Stimulated activated CD4-positive, alpha-beta T cell treated with anti-CD3 and anti-CD28 coated beads, Interleukin-2, amount 100 ng/mL, for 24 hours (primary cell): ENCODE measurements at places on chromosomes 13 and 19.

- peak; percentile 89 for DNase-seq
Observed at GRCh38 chr19:48970923-48971395, 5.8 kb downstream of the FTL start.

GRCh38 chr13:63909726-63910375 is 2494.2 kb upstream of the PCDH20 start:
- DNase-seq, result no peak

GRCh38 chr13:79185580-79185979 is 220.5 kb downstream of the RBM26 start:
- DNase-seq, result no peak

GRCh38 chr13:45207319-45207718 is 6.5 kb upstream of the KCTD4 start:
- no peak for DNase-seq

DNA sequence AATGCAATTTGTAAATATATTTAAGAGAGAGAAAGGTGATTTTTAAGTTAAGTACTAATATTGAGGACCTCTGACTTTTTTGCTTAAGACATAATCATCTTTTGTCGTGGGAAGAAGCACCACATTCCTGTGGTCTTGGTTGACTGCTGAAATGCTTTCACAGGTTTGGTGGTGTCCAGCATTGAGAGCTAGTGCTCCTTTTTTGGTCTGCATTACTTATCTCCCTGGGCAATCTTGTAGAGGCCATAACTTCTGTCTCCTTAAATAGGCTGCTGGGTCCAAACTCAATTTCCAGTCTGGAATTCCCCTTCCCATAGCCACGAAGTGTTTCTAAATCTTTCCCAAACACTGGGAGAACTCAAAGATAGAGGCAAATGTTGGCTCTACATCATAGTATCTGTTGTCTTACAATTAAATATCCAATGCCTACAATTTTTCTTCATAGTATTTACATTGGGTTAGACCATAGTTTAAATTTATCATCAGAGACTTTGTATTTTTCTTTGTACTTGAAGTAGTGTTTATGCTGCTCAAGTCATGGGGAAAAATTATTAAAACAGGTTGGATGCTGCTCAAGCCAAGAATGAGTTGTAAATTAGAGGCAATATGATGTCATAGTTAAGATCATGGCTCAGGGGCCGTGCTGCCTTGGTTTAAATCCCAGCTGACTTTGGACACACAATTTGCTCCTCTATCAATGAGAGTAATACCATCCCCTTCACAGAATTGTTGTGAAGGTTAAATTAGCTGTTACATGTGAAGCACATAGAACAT is 105.6 kb downstream of the POSTN start:
- DNase-seq, result no peak

DNA sequence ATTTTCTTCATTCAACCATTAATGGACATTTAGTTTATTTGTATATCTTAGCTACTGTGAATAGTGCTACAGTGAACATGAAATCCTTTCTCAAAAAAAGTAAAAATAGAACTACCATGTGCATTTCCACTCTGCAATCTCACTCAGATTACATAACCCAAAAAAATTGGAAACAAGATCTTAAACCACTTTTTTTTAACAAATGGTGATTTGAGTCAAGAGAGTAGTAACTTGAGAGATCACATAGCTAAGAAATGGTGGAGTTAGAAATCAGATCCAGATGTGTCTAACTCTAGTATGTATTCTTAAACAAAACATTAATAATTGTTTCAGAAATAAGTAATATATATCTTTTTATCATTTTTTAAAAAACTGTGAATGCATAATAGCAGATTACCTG is 318.3 kb upstream of the SGCG start:
- no peak for DNase-seq

- DNase-seq, result peak; percentile 1
Observed at GRCh38 chr19:22832031-22832762, at the start of gene ZNF723. Gene ZNF723 (plus strand): TSS chr19:22832291. CDS start chr19:22832380, 89 bp downstream.

DNA sequence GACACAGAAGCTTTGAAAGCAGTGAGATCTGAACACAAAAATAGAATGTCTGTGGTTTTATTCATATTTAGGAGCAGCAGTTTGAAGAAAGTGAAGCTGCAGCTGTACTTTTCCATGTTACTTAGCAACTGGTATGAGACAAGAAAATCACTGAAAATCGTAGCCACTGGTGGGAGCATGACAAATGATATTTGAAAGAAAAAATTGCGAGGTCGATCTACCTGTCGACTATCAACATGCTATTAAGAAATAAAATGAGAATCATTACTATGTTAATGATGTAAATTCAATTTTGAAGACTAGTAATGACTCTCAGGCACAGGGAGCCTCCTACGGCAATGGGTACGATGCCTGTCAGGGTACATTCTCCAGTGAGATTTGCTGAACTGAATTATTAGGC is 436.4 kb downstream of the SLITRK5 start:
- DNase-seq, result no peak
